ENCODE measurements at places on chromosomes 6 and 20.

- no peak for DNase-seq
These were observed 2.3 kb downstream of the PXDC1 start for GRCh38 chr6:3749067-3749841.

DNA sequence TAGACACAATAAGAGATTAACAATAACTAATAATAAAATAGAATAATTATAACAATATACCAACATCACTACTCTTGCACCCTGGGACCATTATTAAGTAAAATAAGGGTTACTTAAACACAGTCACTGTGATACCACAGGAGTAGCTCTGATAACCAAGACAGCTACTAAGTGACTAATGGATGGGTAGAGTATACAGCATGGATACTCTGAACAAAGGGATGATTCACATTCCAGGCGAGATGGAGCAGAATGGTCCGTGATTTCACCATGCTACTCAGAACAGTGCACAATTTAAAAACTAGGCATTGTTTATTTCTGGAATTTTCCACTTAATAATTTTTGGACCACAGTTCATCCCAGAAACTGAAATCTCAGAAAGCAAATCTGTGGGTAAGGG lies 80.0 kb upstream of the FUT9 start:
- no peak for DNase-seq

- DNase-seq, result no peak
These were observed 12.2 kb downstream of the SNAP91 start for GRCh38 chr6:83696674-83697073.

DNA sequence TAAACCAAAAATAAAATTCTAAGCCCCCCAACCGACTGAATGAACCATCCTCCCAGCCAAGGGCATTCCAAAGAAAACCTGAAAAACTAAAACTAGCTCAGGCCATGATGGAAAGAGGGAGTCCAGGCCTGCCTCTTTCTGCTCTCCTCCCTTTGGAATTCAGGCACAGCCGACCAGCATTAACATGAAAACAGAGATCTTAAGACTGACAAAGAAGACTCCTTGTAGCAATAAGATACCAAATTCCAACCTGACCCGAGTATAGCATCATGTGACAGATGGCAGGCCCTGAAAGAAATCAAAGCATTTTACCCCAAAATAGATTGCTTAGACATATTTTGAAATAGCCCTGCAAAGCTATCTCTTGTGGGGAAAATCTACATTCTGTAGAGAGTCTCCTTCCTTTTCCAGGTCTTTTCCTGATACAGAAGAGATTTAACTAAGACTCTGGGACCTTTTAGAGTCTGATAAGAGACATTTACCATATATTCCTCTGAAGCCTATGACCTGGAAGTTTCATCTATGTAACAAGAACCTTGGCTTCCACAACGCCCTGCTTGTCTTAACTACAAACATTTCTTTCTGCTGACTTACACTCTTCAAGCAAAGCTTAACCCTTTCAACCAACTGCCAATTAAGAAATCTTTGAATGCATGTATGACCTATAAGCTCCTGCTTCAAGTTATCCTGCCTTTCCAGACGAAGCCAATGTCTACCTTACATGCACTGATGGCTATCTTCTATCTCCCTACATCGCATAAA lies 22.2 kb upstream of the TXLNB start:
- no peak for DNase-seq

DNA sequence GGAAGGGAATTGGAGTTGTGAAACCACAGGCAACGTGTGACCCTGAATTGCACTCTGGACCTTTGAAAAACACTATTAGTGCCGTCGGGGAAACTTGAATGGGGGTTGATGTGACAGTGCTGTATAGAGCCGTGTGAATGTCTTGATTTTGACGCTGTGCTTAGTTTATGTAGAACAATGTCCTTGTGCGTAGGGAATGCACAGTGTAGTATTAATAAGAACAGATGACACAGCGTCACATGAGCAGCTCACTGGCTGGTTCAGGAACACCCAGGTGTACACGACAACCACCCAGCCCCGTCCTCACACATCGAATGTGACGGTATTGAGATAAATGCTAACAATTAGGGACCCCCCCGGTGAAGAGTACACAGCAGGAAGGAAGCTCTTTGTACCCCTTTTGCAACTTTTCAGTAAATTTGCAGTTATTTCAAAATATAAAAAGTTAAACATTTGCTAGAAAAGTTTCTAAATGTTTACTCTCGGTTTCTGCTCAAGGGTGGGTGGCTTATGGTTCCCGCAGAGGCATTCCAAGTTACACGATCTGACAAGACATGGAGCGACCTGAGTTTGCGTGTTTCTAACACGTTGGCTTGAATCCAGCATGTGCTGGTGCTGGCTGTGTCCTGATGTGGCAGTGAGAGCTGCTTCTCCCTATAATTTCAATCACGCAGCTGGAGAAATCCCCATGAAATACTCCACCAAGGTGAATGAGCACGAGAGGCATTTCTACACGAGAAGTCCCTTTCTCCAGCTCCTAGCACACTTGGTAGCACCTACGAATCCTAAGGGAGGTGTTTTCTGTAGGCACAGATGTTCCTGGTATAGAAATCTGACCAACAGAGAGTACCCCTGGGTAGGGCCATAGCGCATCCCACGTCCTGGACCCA lies 208.0 kb upstream of the EXOC2 start:
- DNase-seq, result no peak

DNA sequence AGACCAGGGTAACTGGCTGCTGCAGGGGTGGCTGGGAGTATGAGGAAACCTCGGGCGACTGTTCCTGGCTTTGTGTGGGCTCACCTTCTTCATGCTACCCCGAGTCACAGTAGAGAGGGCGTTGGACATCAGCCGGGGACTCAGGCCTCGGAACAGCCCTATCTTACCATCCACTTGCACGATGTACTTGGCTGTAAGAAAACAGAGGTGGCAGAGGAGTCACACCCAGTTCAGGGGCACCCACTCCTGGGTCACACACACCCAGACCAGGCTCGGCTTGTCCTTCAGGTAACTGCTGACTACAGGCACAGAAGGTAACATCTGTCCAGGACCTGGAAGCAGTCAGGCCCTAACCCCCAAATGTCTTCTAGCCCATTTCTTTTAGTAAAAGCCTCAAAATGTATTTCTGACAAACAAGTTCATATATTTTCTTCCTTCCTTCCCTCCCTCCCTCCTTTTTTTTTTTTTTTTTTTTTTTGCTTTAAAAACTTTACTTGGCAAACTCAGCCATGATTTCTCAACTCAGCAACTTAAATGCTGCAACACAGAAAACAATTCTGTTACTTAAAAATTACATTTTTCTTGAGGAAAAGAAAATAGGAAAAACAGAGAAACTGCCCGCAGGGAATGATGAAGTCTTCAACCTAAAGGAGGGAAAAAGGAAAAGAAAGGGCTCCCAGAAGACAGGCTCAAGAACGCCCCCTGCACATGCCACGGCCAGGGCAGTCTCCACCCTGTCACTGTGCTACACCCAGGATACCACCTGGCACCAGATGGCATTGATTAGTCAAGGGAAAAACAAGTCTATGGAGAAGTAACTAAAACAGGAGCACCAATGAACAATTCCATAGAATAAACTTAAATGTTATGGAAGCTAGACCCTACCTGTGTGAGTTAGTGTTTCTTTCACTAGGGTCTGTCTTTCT lies 7.3 kb downstream of the MTCH1 start:
- no peak for DNase-seq

GRCh38 chr20:63706852-63707557 lies 771 bp downstream of the ARFRP1 start:
- DNase-seq, result peak; percentile 74

GRCh38 chr6:25971187-25971821 lies 8.7 kb downstream of the TRIM38 start:
- DNase-seq, result no peak

DNA sequence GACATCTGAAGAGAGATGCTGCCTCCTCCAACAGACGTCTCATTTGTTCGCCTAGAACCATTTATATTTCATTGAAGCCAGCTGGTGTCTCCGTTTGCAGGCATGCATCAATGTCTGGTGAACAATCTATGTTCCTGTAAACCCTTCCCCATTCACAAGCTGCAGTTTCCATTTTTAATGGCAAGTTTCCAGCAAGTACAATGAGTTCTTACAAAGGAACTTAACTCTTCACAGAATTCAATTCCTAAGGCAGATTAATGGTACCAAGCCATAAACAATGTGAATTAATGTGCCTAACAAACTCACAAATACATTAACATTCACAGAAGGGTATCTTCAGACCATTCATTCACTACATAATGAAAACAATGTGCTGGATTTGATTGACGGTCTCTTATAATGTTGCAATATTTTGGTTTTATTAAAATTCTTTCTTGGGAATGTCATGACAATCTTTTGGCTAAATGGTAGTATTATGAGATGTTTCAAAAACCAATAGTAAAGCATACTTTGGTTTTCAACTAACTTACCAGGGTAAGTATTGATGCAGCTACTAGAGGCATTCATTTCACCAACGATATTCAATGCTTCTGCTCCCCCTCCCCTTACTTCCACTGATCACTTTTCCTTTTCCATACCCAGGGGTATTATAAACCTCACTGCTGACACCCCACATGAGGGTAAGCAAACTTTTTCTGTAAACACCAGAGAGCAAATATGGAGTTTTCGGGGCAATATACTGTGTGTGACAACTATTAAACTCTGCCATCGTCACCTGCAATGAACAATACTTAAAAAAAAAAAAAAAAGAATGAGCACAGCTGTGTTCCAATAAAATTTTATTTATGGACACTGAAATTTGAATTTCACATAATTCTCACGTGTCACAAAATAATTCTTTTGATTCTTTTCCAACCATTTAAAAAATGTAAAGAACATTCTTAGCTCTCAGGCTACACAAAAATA lies 4.2 kb downstream of the AKIRIN2 start:
- DNase-seq, result peak; percentile 60

DNA sequence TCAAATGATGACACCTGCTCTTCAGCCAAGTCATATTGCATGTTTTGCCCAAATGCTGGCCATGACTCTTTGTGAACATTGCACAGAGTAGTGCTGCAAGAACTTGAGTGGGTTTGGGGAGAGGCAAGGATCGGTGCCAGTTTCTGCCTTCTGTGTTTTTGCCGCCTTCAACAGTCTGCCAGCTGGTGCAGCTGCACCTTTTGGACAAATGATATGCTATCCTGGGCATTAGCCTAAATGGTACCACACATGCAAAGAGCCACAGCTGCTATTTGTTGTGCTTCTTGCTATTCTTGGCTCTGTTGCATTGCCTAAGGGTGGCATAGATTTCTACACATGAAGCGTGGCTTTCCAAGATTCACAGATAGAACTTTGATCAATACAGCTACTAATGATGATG lies 189.0 kb upstream of the CCN2 start:
- no peak for DNase-seq

DNA sequence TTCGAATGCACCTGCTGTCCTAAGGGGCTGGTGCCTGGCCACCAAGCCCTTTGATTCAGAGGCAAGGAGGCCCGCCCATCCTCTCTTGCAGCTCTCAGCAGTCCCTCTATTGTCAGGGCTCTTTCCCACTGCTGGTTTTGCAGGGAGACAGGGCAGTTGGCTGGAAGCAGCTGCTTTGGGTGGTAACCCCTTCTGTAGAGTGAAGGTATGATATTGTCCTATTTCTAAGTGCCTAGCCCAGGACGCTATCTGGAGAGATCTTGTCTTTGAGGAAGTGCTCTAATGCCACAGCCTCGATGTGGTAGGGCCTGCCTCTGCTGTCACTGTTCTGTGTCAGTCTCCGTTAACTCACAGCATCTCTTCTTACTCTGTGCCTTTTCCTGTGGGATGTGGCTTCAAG lies 5.6 kb downstream of the PLCG1 start:
- peak; percentile 50 for DNase-seq

GRCh38 chr6:45724511-45724910 lies 291.1 kb downstream of the CLIC5 start:
- DNase-seq, result no peak

DNA sequence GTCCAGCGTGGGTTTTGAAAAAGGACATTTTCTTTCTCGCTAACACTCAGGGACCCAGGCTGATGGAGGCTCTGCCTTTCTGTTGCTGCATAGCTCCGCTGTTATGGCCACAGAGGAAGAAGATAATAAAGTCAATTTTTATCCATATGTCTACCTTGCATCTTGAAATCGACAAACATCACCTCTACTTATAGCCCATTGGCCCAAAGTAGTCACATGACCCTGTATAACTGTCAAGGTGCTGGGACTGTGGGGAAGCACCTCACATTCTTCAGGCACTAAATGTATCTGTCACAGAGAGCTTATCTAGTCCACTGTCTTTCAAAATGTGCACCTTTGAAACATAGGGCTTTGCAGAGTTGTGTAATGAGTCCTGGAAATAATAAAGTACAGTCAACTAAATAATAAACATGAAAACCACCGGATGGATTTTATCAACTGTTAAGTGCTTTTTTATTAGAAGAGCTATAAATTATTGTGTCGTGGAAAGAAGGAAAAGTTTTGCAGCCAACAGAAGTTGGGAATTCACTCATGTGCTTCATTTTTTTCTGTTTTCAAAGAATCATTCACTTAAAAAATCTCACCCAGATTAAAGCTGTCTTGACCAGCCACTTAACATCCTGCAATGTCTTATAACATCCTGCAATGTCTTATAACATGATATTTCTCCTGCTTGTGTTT lies 47.7 kb upstream of the RCAN2 start:
- DNase-seq, result no peak

- no peak for DNase-seq
These were observed 224.9 kb downstream of the FARS2 start for GRCh38 chr6:5486214-5486613.

- peak; percentile 54 for DNase-seq
These were observed 218.2 kb downstream of the OR2B2 start for GRCh38 chr6:27693766-27694546.

- no peak for DNase-seq
These were observed 464.9 kb downstream of the TBC1D32 start for GRCh38 chr6:120869397-120869796.

- DNase-seq, result no peak
These were observed 68.8 kb downstream of the IBTK start for GRCh38 chr6:82178759-82179112.

- DNase-seq, result no peak
These were observed 108.6 kb upstream of the CDYL start for GRCh38 chr6:4667591-4667990.

DNA sequence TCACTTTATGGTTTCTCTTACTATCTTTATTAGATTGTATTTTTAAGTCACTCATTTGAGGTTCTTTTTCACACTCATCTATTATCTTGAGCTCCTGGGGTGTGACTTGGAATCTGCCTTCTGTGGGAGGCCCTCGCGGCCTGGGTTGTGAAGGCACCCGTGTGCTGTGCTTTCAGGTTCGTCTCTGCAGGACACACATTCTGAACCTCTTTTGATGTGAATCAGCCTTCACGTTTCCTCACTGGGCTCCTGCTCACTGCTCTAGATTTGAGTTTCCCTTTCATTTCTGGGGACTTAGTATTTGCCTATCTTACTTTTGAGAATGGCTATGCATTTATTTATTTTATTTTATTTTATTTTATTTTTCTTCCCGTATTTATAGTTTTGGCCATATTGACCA lies 97.8 kb downstream of the PACRG start:
- no peak for DNase-seq

Measured in OCI-LY7 (cell line).